SK-MEL-5 (cell line): ENCODE measurements at places on chromosomes 6 and 20.

DNA sequence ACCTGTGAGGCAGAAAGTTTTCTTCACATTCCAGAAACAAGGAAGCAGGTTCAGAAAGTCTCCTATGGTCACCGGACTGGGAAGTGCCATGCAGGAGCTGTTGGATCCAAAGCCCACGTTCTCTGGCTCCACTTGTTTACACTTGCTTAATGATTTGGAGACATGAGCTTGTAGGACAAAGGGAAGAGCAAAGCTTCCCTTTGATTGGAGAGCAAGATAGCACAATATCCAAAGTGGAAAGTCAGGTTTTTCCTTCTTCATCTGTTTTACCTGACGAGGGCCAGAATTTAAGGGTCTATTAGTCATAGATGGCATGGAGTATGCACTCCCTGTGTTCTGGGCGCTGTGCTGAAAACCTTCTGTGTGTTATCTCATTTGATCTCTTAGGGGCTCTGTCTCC, 81.2 kb downstream of the PDE7B start:
- no peak for DNase-seq

DNA sequence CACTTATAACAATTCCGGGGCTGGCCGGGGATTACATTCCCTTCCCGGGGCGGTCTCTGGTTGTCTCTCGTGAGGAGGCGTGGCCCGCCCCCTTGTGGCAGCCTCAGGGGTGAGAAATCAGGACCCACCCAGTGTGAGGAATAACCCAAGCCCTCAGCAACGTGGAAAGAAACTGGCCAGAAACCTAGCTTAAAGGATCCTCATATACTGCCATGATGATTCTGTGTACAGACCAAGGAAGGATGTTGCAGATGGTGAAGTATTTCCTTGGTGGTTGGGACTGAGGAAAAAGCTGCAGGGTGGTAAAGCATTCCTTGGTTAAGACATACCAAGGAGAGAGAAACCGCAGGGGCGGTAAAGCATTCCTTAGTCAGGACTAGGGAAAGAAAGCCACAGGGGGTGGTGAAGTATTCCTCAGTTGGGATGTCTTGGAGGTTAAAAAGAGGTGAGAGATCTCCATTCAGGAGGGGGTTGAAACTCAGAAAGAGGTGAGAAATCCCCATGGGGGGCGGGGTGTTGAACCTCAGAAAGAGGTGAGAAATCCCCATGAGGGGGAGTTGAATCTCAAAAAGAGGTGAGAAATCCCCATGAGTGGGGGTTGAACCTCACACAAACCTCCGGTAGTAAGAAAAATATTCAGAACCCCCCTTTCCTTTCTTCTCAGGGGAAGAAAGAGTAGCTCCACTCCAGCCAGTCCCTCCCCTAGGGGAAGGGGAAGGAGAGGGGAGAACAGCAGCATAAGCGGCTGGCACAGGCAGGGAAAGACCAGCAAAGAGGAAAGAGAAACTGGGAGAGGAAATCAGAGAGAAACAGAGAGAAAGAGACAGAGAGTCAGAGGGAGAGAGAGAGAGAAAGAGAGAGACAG, 238.1 kb downstream of the RNGTT start:
- DNase-seq: no peak

DNA sequence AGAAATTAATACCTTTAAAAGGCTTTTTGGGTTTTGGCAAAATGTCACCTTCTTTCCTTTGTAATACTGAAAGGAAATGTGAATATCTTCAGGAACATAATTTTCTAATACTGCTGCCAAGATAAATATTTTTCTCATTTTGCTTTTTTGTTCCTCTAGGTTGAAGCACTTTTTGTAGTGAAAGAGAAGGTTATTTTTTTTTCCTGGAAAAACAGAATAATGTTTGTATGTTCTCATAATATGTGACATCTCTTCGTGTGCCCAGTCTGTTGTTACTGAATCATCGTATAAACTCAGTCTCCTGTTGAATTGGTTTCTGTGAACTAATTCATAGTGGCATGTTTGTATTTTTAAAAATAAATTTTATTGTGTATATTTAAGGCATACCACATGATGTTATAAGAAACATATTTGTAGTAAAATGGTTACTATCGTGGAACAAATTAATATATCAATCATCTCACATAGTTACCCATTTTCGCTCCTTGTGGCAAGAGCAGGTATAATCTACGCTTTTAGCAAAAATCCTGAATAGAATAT, 74.4 kb downstream of the SH3BGRL2 start:
- no peak for DNase-seq

DNA sequence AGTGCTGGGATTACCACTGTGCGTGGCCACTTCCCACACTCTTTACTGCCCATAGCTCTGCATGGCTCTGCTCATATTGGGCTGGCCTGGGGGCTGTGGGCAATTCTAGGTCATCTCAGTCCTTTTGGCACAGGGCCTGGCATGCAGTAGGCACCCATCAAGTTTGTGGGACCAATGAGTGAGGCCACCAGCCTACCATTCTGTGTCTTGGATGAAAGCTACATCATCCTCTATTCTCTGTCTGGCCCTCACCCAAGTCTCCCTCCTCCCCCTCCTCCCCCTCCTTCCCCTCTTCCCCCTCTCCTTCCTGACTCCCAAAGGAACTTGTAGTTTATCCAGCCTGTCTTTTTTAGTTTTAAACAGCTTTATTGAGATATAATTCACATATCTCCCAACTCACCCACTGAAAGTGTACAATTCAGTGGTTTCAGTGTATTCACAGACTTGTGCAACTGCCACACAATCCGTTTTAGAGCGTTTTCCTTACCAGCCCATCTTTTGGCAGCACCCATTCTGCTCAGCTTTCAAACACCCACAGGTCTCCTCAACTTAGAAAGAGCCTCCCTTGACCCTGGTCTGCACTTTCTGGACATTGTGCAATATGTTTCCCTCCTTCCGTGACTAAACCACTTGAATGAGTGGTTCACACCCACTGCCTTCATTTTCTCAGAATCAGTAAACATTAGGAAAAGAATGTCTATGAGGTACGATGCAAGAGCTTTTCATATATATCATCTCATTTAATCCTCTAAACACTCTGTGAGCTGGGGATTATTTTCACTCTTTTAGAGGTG, 21.5 kb upstream of the MRPS18A start:
- DNase-seq: no peak

- no peak for DNase-seq
Measured at GRCh38 chr20:23381876-23382275, 19.9 kb downstream of the GZF1 start.

- DNase-seq: no peak
Measured at GRCh38 chr6:49342410-49342809, 120.6 kb downstream of the MMUT start.

GRCh38 chr20:15917283-15917682, 656.0 kb downstream of the KIF16B start:
- DNase-seq: peak; percentile 94

DNA sequence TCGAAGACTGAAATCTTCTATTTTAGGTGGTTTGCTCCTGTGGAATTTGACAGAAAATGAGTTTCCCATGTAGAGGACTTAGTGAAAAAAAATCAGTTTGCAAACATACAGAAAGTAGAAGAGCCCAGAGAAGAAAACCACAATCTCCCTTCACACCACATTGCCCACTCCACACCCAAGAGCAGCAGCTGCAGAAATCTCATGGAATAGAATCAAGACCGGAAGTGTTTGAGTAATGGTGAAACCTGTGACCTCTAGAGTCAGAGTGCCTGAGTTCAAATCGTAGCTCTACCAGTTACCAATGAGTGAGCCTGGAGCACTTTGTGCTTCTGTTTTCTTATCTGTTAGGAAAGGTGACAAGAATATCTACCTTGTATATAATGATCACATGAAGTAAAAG, 4.6 kb downstream of the SIRPG start:
- no peak for DNase-seq

DNA sequence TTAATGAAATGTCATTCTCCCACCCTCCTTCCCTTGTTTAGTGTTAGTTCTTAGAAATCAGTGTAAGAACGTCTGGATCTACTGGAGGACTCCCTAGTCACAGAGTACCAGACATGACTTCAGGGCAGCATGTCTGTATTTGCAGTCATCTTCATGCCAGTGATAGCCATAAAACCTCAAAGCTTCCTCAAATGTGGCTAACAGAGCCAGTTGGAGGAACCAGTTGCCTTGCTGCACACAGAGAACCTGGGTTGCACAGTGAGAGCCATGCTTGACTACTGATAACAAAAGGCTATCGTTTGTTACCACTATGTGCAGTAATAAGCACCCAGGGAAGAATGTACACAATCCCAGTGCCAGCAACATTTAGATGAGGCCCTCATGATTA, 20.1 kb downstream of the NT5E start:
- no peak for DNase-seq

GRCh38 chr20:45971425-45971674, 653 bp downstream of the ZNF335 start:
- no peak for DNase-seq

DNA sequence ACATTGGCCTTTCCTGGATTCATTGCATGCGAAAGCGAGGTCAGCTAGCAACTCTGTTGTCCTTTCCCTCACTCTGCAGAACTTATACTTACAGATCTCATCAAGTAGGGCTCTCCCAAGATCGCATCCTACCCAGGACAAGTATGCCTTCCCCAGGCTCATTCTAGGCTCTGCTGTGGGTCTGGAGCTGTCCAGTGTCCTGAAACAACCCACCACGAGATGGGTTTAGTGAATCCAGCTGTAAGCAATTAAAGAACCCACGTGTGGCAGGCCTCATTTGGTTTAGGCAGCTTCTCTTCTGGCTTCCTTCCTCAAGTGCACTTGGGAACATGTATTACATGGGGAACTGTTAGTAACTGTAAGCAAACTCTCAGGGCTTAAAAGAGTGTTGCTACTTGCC, 406.5 kb upstream of the CHD6 start:
- DNase-seq: no peak

GRCh38 chr6:161493576-161494118, 219.8 kb upstream of the AGPAT4 start:
- no peak for DNase-seq

DNA sequence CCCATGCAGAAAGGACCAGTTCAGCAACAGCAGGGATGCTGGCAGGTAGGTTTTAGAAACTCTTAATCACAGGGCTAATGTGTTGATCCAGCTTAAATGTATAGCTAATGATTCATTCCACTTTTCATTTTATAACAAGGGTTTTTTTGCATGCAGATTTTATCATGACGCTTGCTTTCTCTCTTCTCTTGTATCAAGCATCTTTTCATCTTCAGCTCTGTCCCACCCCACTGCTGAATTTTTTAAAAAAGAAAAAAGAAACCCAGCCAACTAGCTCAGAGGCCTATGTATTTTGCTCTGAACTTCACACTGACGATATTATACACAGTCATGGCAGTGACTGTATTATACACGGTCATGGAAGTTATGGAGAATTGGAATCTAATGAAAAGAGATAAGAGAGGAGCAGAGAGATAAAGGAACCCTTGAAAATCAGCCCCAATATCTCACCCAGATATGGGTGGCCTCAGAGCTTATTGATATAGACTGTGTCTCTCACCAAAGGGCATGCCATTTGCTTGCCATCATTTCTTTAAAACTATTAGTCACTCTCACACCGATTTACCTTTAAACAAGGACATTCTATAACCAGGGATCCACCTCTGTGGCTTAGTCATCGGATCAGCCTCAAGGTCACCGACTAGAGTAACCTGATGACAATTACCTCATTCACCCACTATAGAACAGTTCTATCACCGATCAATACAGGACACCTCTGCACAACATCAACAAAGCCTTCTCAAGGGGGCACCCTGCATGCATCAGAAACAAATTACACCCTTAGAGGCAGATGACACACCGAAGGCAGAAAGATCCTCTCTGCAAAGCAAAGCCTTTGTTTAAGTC, 222.0 kb downstream of the ATXN1 start:
- DNase-seq: no peak

DNA sequence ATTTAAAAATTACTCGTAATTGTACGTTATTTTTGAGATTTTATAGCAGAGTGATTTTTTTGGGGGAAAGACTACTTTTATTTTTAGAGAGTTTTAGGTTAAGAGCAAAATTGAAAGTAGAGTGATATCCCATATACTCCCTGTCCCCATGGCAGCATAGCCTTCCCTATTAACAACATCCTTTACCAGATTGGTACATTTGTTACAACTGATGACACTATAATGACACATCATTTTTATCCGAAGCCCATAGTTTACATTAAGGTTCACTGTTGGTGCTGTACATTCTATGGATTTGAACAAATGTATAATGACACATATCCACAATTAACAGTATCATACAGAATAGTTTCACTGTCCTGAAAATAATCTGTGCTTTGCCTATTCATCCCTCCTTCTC, 1126.4 kb upstream of the CITED2 start:
- no peak for DNase-seq

DNA sequence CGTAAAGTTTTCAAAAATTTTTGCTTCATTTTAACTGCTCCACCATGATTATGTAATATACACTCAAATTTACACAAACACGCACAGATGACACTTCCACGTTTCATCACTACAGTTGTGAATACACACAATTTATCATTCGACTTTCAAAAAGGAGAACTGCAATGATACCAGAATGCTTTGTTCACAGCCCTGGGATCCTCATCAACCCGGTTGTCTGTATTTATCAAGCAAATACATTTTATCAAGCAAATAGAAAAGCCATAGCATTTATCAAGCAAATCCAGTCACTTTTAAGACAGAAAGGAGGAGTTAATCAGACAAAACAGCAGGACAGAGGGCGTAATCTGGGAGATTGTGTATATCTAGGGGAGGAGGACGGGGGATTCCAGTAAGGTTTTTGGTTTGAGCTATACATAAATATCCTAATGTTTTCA, 20.3 kb upstream of the ABT1 start:
- peak; percentile 27 for DNase-seq

GRCh38 chr20:51187261-51187660, 164.4 kb upstream of the KCNG1 start:
- no peak for DNase-seq

GRCh38 chr6:16759181-16759645, 2.0 kb downstream of the ATXN1 start:
- DNase-seq: peak; percentile 47

DNA sequence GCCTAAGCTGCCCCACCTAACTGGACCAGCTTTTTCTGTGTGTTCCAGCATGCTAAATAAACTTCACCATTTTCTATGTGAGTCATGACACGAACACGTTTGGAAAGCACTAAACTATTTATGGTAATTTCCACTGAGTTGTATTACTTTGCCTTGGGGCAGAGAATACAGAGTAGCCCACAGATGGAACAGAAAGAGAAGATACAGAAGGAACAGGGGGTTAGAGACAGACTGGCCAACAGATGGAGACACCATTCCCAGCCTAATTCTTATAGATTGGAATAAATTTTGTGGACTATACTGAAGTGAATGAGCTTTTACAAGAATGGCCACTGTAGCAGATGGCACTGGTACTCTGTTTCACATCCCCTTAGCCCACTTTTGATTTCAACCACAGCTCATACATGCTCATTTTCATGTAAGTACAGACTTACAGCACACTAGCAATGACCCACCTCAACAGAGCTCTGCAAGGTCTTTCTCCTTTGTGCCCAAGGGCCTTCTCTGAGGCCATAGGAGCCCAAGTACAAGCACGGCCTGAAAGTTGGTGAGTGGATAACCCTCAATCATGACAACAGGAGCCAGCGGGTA, 13.1 kb upstream of the NT5DC1 start:
- no peak for DNase-seq

GRCh38 chr6:106279179-106279578, 46.4 kb downstream of the ATG5 start:
- no peak for DNase-seq

- no peak for DNase-seq
Measured at GRCh38 chr6:102581378-102582124, 1188.0 kb downstream of the GRIK2 start.
